Right lobe of liver (tissue), 6 donors: ENCODE measurements at places on chromosomes 12 and 14.

- DNase-seq: no peak
- no peaks in the 10 kb centered on the region for H3K36me3 ChIP-seq
- no peaks in the 10 kb centered on the region for H3K27me3 ChIP-seq
- no peak overlapping the region for H3K4me3 ChIP-seq
- no peaks in the 10 kb centered on the region for H3K4me1 ChIP-seq
- no peak overlapping the region for H3K27ac ChIP-seq
Observed at GRCh38 chr12:103589517-103589916, 2.4 kb downstream of the STAB2 start.

DNA sequence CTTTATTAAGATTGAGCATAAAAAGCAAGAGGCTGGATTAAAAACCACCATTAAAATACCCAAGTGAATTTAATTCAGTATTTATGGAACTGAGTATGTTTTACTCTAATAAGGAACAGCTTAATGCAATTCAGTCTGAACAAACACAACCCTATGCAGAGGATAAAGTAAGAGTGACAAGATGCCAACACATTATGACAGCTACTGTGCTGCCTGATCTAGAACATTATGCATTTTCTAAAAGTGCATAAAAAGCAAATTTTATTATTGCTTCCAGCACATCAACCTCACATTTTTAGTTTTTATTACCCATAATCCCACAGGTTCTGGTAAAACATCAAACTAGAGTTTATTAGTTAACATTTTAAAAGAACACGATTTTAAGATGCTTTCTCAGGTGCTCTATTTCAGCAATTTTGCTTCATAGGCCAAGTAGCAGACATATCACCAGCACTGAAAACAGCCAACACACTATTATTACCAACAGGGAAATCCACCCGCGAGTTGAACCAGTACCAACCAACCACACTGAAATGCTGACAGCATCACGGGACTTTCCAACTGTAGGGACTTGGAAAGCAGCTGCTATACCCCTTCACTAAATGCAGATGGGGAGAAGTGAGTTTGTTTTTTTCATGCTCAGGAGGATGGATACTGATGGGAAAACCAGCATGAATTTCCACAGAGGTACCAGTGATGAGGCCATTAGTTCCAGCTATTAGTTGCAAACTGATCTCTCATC is 372.1 kb downstream of the KCNH5 start:
- no peaks in the 10 kb centered on the region for H3K27me3 ChIP-seq
- DNase-seq: no peak
- no peak overlapping the region for H3K27ac ChIP-seq
- no peaks in the 10 kb centered on the region for H3K36me3 ChIP-seq
- H3K4me1 ChIP-seq: no peaks in the 10 kb centered on the region

- no peak for DNase-seq
- no peaks in the 10 kb centered on the region for H3K27me3 ChIP-seq
- H3K4me3 ChIP-seq: no peak overlapping the region
- no peak overlapping the region for H3K27ac ChIP-seq
- H3K36me3 ChIP-seq: no peaks in the 10 kb centered on the region
Observed at GRCh38 chr12:131092901-131093603, 139.3 kb downstream of the ADGRD1 start.

- DNase-seq: no peak
- H3K27me3 ChIP-seq: no peaks in the 10 kb centered on the region
- no peak overlapping the region for H3K4me3 ChIP-seq
- no peaks in the 10 kb centered on the region for H3K4me1 ChIP-seq
Observed at GRCh38 chr12:54991991-54992375, 7.4 kb upstream of the TESPA1 start.

GRCh38 chr12:18700271-18700670 is 37.5 kb downstream of the PLCZ1 start:
- no peak for DNase-seq
- no peak overlapping the region for H3K27ac ChIP-seq
- H3K27me3 ChIP-seq: no peaks in the 10 kb centered on the region
- H3K4me3 ChIP-seq: no peak overlapping the region
- no peaks in the 10 kb centered on the region for H3K36me3 ChIP-seq
